ENCODE measurements at places on chromosomes 4 and X. TPM values are rescaled to one million over a fixed set of nuclear protein-coding genes. Genes with fewer than 3 reads are reported as not detected.

Gene SMIM10
- not detected for total RNA-seq

- no peak for DNase-seq
These were observed 56.3 kb downstream of the ATP8A1 start for GRCh38 chr4:42600578-42600977.

- DNase-seq = no peak
These were observed 270.9 kb upstream of the GRIA3 start for GRCh38 chrX:122913134-122913533.

Gene EPGN
- not detected for total RNA-seq

- DNase-seq = no peak
These were observed 183.7 kb upstream of the BCOR start for GRCh38 chrX:40281336-40282005.
